ENCODE measurements at places on chromosomes 12 and 14.

- no peaks in the 10 kb centered on the region for H3K4me1 ChIP-seq
- H3K27ac ChIP-seq, result no peak overlapping the region
- no peak for DNase-seq
- H3K36me3 ChIP-seq, result no peaks in the 10 kb centered on the region
- H3K27me3 ChIP-seq, result no peaks in the 10 kb centered on the region
Measured at GRCh38 chr12:57334219-57334618, 83.2 kb upstream of the STAC3 start.

DNA sequence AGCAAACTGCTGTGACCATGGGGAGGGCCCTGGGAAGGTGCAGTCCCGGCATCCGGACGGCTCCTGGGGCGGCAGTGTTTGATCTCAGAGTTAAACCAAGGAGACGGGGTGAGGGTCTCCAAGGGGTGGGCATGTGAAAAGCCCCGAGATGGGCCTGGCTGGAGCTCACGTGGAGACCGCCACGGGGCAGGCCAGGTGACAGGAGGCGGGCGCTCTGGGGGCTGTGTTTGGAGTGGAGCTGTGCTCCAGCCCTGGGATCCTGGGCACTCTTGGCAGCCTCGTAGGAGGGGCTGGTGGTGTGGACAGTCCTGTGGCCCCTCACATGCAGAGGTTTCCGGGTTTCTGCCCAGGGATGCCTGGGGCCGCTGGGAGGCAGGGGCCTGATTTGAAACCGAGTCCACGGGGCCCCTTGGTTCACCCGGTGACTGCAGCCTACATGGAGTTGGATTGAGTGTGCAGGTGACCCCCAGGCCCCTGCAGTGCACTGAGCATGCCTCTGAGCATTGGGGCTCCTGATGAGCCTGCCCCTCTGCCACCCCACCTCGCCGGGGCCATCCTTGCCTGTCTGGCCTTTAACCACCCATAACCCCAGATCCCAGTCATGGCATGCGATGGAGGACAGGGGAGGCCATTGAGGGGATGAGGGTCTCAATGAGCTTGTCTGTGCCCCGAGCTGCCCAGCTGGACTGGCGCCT lies 8.4 kb downstream of the KIF26A start:
- peaks cover 21% of the 10 kb centered on the region for H3K4me1 ChIP-seq
- no peaks in the 10 kb centered on the region for H3K36me3 ChIP-seq
- H3K27ac ChIP-seq, result no peak overlapping the region
- no peaks in the 10 kb centered on the region for H3K27me3 ChIP-seq
- no peak overlapping the region for H3K4me3 ChIP-seq

GRCh38 chr14:89624500-89625156 lies 207.6 kb upstream of the FOXN3 start:
- no peaks in the 10 kb centered on the region for H3K36me3 ChIP-seq
- H3K4me1 ChIP-seq, result peaks cover 2% of the 10 kb centered on the region
- DNase-seq, result no peak
- H3K27ac ChIP-seq, result no peak overlapping the region

DNA sequence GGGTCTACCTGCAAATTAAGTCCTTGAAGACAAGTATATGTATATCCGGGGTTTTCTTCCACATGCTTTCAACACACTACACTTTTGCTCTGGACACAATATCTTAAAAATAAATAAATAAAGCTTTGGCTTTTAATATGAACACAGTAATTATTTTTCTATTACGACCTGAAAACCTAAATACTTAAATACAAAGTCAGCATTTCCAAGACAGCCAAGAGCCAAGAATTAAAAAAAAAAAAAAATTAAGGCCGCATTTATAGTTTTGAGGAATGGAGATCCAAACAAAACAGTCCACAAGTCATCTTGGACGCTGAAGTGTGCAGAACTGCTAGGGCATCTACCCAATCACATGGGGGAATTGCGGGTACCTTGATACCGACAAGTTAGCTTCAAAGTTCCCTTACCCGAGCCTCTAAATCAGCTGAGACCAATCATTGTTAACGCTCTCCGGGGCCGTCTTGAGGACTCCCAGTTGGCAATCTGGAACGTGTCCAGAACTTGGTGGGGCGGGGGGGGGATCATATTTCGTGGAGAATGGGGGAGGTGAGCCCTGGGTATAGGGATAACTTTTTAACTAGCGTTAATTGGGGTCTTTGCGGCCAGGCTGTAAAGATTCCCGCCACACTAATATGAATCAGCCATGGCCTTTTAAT lies 731 bp upstream of the PCNX4 start:
- no peaks in the 10 kb centered on the region for H3K36me3 ChIP-seq
- no peaks in the 10 kb centered on the region for H3K27me3 ChIP-seq
- peak overlapping the region; percentile 57 for H3K4me3 ChIP-seq
- DNase-seq, result no peak

GRCh38 chr12:590206-590750 lies 73.0 kb downstream of the NINJ2 start:
- H3K27me3 ChIP-seq, result no peaks in the 10 kb centered on the region
- no peaks in the 10 kb centered on the region for H3K4me1 ChIP-seq
- no peak overlapping the region for H3K4me3 ChIP-seq
- no peak overlapping the region for H3K27ac ChIP-seq
- no peaks in the 10 kb centered on the region for H3K36me3 ChIP-seq

GRCh38 chr12:106897082-106897481 lies 58.6 kb upstream of the TMEM263 start:
- DNase-seq, result no peak
- H3K27me3 ChIP-seq, result no peaks in the 10 kb centered on the region
- H3K4me3 ChIP-seq, result no peak overlapping the region
- H3K4me1 ChIP-seq, result no peaks in the 10 kb centered on the region
